Kidney (tissue), 22 donors: ENCODE measurements at places on chromosomes 12 and 14. TPM values are rescaled to one million over a fixed set of nuclear protein-coding genes. Genes with fewer than 3 reads are reported as not detected.

BAZ2A gene
- 98.6 TPM for total RNA-seq

PZP gene
- total RNA-seq, result 0.31 TPM

C12orf50 gene
- total RNA-seq, result 0.13 TPM

RHOF gene
- total RNA-seq, result 42.6 TPM

RPL10L gene
- not detected for total RNA-seq

LMNTD1 gene
- total RNA-seq, result not detected

RNF31 gene
- 69.0 TPM for total RNA-seq

CCNT1 gene
- total RNA-seq, result 39.4 TPM

SYCP3 gene
- total RNA-seq, result 0.25 TPM

ASPG gene
- total RNA-seq, result 2.5 TPM

RPL36AL gene
- 157 TPM for total RNA-seq

CLEC4A gene
- 3.7 TPM for total RNA-seq

CARMIL3 gene
- total RNA-seq, result 1.4 TPM

DTX1 gene
- 4.9 TPM for total RNA-seq

GPR68 gene
- 1.7 TPM for total RNA-seq

LBHD2 gene
- total RNA-seq, result not detected

KRT71 gene
- total RNA-seq, result not detected

PLBD1 gene
- 28.6 TPM for total RNA-seq

TSPAN19 gene
- total RNA-seq, result 0.66 TPM

DGKA gene
- total RNA-seq, result 68.2 TPM

SENP1 gene
- total RNA-seq, result 19.4 TPM

PPP4R4 gene
- total RNA-seq, result 0.47 TPM

HNRNPC gene
- total RNA-seq, result 398 TPM

IPO4 gene
- 49.5 TPM for total RNA-seq

NYNRIN gene
- 12.1 TPM for total RNA-seq

FAM216A gene
- 4.0 TPM for total RNA-seq

MYF6 gene
- not detected for total RNA-seq

OLR1 gene
- total RNA-seq, result 6.7 TPM

RNU6-7 gene
- total RNA-seq, result not detected

ACVRL1 gene
- 88.4 TPM for total RNA-seq
